ENCODE measurements at places on chromosomes 2 and 18.

- DNase-seq = no peak
Measured at GRCh38 chr2:39109537-39109936, 11.3 kb downstream of the SOS1 start.

GRCh38 chr2:223542501-223542900 is 59.7 kb downstream of the SCG2 start:
- no peak for DNase-seq

GRCh38 chr2:11390399-11390658 is 45.9 kb upstream of the ROCK2 start:
- DNase-seq = no peak

- peak; percentile 16 for DNase-seq
Measured at GRCh38 chr2:141968433-141968832, 162.4 kb downstream of the LRP1B start.

DNA sequence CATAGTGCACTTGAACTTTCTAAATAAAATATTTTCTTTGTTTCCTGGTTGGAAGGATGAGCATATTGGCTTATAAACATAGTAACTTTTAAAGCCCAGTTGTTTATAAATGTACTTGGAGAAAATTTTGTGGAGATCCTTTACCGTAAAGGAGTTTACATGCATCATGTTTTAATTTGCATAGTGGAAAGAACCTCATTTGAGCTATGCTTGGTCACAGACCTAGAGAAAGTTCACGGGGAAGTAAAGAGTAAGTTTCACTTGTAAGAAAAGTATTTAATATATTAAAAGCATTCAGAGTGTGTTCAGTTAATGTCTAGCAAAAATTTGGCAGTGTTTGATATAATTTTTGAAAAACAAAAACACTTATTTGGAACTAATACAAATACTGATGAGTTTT is 45.3 kb downstream of the PIKFYVE start:
- DNase-seq = peak; percentile 10

DNA sequence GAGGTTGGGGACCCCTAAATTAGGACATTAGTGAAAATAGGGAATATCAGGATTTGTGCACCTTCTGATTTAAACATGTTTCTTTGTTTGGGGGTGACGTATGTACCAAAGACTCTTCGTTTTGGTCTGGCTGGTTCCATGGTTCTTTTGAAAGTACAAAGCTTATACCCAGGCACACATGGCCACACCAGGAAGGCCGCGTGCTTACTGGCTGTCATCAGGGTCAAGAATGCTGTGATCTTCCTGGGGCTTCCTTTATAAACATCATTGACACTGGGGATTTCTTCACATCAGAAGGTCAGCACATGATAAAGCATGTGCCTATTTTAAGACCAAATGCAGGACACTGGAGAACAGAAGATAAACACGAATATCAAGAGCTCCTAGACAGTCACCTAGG is 230.6 kb upstream of the ID2 start:
- DNase-seq = no peak

DNA sequence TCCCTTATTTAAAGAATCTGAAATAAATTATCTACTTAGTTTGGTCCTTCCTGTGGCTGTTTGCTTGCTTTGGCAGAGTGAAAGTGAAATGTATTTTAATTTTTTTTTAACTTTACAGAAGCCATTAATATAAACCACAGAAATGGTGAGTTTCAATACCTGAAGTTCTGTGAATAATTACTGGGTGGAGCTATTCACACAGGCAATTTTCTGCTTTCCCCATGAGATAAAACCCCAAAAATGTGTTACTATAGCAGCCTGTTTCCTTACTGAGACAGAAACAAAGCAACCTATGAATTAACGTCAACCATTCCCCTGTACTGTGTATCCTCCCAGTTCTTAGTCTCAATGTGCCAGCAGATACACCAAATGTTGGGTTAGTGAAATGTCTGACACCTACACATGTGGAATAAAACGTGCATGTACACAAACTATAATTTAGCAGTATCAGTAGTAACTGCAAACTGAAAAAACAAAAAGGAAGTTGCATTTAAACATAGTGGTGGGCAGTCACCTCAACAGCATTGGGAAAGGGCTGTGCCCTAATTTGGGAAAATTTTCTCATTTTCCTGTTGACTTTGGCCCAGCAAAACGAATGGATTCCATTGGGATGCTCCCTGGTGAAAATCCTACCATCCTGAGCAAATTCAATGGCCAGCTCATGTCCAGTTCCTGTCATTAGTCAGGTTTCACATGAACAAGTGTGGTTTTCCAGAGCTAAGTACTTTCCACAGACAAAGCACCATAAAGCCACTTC is 73.1 kb upstream of the RMDN2 start:
- DNase-seq = no peak

- no peak for DNase-seq
Measured at GRCh38 chr2:63737081-63737751, 104.5 kb upstream of the UGP2 start.

DNA sequence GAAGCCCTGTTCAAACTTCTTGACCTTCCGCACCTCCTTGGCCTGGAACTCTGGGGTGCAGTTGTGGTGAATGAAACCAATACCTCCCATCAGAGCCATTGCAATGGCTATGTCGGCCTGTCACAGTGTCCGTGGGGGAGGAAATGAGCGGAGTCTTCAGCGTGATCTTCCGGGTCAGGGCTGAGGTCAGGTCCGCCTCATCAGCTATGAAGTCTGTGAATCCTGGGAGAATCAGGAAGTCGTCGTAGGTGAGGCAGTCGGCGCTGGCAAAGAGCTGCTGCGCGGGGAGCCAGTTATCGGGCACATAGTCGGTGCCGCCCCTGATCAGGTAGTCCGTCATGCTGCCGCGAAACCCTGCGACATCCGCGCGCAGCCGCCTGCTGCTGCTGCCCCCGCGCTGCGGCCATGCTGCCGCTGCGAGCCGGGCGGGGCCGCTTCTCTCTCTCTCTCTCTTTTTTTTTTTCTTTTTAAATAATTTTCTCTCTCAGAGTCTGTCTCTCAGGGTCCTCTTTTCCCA is 154.1 kb upstream of the ZSWIM2 start:
- no peak for DNase-seq

DNA sequence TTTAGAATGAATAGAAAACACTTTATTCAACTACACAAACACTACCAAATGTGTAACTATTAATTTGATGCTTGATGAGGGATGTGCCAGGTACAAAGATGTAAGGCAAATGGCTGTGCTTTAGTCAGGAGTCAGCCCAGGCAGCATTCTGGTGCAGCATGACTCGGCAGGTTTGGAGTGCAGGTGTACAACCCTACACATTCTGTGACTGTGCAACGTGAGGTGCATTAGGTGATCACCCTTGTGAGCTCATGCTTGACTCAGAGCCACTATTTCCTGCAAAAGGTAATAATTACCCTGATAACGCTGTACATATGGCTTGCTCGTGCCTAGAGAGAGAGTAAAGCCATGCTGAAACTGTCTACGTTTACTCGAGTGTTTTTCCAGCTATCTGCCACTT is 288.7 kb upstream of the DSEL start:
- no peak for DNase-seq

DNA sequence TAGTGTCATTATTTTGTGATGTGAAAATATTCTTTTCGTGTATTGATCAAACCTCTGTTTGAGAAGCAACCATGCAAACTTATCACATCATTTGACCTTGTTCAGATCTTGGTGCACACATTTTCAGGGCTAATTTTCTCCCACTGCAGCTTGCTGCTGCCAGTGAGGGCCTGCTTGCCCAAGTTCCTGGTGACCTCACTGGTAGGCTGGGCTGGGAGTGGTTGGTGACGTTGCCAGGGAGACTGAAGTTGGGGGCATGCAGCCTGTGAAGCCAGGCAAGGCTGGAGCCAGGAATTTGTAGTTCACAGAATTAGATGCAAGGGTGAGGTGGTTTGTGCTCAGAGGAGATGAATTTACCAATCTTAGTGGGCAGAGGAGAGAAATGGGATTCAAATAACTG is 38.5 kb downstream of the PARD3B start:
- no peak for DNase-seq

GRCh38 chr2:143891879-143892308 is 628.0 kb downstream of the ZEB2 start:
- DNase-seq = no peak

DNA sequence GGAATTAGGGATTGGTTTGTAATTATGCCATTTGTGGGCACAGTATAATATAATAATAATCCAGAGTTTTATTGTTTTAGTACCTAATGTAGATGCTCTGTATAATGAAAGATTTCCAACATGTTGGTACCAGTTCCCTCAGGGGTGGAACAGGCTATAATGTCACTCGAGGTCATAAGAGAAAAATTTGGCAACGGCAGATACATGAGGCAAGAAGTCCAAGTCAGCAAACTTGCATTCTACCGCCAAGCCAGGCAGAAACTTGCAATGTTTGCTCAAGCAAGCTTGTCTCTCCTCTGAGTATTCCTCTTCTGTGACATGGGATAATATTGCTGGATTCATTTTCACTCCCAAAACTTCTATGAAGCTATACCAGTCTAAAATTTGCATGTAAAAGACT is 520.0 kb upstream of the SALL3 start:
- DNase-seq = no peak

GRCh38 chr2:28002181-28002580 is 111.7 kb downstream of the BABAM2 start:
- no peak for DNase-seq

DNA sequence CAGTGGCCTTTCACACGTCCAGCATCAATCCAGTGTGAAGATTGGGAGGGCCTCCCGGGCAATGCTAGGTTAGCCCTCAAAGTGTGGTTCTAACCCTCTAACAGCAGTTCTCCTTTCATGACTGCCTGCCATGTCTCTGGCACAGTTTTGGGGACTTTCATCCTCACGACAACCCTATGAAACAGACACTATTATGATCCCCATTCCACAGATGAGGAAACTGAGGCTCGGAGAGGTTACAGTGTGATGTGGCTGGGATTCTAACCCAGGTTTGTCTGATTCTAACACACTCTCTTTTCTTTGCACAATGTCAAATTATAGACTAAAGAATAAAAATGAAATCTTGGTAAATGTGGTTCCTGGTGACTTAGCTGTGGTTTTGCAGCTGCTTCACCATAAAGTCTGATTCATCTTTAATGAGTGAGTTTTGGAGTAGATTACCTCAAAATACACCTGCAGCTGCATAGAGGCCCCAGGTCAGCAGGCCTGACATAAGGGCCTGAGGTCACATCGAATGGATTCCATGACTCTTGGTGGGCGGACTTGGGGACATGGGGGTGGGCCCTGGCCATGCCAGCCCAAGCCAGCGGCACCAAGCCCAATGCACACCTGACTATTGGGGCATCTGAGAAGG is 214.4 kb downstream of the GLI2 start:
- no peak for DNase-seq

DNA sequence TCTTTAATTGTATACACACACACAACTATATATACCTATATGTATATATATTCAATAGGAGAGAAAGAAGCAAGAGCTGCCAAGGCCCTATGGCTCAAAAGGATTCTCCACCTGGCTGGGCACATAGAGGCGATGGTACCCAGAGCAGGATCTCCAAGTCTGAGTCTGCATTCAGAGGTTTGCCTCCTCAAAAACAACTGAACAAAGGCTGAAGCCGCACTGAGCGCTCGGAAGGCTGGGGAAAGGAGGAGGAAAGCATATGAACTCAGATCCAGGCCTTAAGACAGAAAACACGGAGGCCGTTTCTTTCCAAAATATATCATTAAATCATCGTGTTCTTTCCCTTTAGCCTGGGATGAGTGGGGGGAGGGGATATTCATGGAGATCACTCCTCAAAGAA is 3.6 kb downstream of the HOXD12 start:
- DNase-seq = no peak

DNA sequence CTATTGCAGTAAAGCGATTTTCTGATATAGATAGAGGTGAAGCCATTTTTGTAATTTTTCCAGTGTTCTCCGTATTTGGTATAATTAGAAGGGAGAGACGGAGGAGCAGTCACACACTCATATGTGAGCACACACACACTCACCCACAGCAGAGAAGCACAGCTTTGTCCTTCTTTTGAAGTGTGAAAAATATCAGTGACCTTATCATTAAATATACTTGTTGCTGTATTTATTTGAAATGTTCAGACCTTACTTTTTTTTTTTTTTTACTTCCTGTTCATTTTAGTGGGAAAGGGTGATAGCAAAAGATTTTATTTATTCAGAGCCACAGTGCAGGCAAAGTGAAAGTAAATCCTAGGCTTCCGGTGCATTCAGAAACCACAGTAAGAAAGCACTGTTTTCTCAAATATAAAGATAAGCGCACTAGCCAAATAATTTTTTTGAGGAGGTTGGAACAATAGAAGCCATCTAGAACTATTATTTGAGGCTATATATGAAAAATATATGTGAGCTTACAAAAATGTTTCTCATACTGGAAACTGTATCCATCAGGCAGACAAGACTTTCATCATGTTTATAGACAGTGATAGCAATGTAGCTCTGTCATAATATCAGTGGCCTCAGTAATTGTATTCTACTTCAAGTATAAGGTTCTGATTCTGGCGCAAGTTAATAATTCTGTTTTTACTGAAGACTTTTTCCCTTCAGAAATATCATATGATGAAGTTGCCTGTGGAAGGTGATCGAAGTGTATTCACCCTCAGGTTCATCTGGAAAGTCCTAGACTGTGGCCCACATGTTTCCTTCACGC is 37.2 kb downstream of the TSHZ1 start:
- DNase-seq = peak; percentile 73

GRCh38 chr2:237201461-237202287 is 116.0 kb downstream of the COPS8 start:
- peak; percentile 84 for DNase-seq

GRCh38 chr2:61017556-61018317 is at the start of the genes PEX13 and PUS10:
Gene PEX13 (plus strand): TSS chr2:61017720. CDS start chr2:61017760, 40 bp downstream.
Gene PUS10 (minus strand): TSS chr2:61018255. CDS start chr2:61011890, 6,365 bp downstream.
- DNase-seq = peak; percentile 78

DNA sequence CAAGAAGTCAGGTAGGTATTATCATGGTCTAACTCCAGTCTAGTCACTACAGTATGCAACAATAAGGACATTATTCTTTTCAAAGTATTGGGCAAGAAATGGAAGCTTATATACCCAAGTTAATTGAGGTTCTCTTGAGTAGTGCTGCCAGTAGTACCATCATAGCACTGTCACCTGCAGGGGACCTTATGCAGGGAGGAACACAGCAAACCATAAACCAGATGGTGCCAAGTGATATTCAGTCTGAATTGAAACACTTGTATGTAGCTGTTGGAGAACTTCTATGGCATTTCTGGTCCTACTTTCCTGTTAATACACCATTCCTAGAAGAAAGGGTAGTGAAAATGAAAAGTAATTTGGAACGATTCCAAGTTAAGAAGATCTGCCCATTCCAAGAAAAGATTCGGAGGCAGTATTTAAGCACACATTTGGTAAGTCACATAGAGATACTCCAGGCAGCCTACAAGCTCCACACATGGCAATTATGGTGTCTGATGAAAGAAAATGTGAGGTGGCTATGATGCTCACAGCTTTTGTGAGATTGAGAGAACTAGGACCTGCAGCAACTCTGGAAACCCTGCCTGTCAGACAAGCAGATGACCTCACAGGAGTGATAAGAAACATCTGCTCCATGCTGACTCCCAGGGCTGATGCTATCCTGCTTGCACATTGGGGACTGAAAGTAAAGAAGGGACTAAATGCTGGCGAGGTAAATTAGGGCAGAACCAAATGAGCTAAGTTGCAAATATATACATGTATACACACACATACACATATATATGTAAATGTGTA is 174.7 kb downstream of the MC4R start:
- DNase-seq = no peak
